ENCODE measurements at places on chromosomes 7 and 10.

- DNase-seq, result no peak
Observed at GRCh38 chr7:46393142-46393541, 472.1 kb upstream of the IGFBP3 start.

- no peak for DNase-seq
Observed at GRCh38 chr10:44353128-44353390, 31.8 kb downstream of the CXCL12 start.

- DNase-seq, result no peak
Observed at GRCh38 chr10:103227416-103227815, 18.3 kb upstream of the RPEL1 start.

- DNase-seq, result no peak
Observed at GRCh38 chr10:110544958-110545537, 22.4 kb upstream of the SMC3 start.

- DNase-seq, result no peak
Observed at GRCh38 chr10:62661143-62661542, 143.4 kb upstream of the ADO start.

DNA sequence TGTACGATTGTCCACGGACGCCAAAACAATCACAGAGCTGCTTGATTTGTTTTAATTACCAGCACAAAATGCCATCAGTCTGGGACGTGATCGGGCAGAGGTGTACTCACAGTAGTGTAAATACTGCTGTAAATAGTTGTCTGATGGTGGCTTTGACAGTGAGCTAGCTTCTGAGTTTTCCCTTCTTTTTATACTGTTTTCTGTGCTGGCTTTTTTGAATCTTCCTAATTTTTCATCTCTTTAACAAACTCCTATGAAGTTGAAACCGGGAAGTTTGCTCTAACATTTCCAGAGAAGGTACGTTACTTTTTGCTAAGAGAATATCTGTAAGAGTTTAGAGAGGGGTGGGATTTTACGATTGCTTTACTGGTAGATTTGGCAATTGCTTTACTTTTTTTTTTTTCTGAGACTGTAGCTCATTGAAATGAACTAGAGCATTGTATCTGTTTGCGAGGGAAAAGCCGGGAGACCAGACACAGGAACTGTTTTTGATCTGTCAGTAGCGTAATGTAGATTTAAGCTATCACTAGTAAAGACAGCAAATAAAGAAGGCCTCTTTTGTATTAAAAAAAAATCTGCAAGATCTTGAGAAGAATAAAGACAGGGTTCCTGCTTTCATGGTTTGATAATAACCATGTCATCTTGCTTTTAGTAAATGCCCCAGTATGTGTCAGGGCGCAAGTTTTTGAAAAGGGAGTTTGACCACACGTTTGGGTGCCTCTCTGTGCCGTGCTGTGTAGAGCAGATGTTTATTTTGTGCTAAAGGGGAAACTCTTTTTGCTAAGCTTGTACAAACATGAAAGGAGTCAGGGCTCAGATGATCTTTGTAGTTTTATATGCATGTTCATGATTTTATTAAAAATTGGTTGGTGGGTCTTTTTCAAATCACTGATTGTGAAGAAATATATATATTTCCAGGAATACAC is 712 bp downstream of the FOXP2 start:
- DNase-seq, result no peak

GRCh38 chr7:84113906-84114850 is 80.4 kb downstream of the SEMA3A start:
- no peak for DNase-seq
